Bronchial epithelial cell (primary cell): ENCODE measurements at places on chromosomes 16 and 17. TPM values are rescaled to one million over a fixed set of nuclear protein-coding genes. Genes with fewer than 3 reads are reported as not detected.
A peak's percentile ranks its signal among the peaks of the same experiment; 100 is the strongest.

HSDL1 gene
- total RNA-seq: 25.9 and 36.3 TPM in 2 replicates

GNGT2 gene
- total RNA-seq: not detected in 2 replicates

FBXL16 gene
- total RNA-seq: 0.53 and 0.64 TPM in 2 replicates

KRT27 gene
- total RNA-seq: not detected in 2 replicates

DNA sequence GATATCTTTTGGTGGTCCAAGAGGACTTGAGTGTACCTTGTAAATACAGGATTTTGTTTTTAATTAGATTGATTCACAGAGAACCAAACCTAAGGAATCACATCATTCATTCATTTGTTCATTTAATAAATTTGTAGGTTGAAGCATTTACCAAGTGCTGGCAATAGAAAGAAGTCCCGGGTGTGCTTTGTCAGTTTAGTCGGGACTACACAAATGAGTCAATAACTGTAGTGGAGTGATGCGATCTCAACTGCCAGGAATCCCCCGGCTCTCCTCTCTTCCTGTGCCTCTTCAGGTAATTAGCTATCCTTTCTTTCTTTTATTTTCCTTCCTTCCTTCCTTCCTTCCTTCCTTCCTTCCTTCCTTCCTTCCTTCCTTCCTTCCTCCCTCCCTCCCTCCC lies 1.4 kb upstream of the WWOX start:
- no peak for DNase-seq

- peak; percentile 49 for DNase-seq
Measured at GRCh38 chr16:15427648-15428239, 6.6 kb upstream of the BMERB1 start.

GRCh38 chr17:55757659-55758058 lies 6.8 kb downstream of the PCTP start:
- no peak for DNase-seq

- DNase-seq: no peak
Measured at GRCh38 chr16:61014869-61015268, 1021.4 kb downstream of the CDH8 start.

DNA sequence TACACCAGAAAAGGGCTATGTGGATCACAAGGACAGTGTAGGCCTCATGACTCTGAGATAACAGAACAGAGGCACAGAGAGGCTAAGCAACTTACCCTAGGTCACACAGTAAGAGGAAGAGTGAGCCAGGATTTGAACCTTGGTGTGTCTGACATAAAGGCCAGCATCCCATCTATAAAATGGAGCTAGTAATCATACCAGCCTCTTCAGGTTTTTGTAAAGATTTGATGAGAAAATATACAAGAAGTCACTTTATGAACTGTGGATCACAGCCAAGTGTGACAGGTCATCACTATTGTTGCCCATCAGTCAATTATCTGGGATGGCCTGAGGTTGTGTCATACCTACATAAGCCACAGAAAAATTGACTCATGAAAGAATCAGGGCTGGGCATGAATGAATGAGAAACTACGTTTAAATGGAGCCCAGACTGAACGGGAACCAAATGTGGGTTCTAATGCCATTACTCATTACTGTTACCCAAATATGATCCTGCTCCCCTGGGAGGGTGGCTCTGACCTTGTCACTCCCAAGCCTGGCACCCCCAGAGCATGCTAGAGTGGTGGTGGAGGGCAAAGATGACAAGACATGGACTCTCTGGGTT lies 21.0 kb downstream of the FBXO39 start:
- DNase-seq: peak; percentile 96

DNA sequence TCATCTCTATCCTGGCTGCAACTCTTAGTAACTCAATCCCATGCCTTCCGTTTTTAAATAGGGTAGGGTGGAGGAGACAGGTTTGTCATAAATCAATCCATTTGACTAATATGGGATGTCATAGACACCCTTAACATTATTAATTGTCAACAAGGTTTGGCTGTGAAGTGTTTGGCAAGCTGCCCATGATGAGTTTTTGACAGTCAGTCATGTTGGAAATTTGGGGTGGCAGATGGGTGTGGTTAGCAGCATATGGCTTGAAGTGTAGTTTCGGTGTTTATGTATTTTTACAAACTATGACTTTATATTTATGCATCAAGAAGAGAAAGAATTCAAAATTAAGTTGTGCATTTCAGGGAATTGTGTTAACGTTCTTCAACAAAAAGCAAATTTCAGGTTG lies 221.8 kb upstream of the CDH5 start:
- DNase-seq: no peak

DNA sequence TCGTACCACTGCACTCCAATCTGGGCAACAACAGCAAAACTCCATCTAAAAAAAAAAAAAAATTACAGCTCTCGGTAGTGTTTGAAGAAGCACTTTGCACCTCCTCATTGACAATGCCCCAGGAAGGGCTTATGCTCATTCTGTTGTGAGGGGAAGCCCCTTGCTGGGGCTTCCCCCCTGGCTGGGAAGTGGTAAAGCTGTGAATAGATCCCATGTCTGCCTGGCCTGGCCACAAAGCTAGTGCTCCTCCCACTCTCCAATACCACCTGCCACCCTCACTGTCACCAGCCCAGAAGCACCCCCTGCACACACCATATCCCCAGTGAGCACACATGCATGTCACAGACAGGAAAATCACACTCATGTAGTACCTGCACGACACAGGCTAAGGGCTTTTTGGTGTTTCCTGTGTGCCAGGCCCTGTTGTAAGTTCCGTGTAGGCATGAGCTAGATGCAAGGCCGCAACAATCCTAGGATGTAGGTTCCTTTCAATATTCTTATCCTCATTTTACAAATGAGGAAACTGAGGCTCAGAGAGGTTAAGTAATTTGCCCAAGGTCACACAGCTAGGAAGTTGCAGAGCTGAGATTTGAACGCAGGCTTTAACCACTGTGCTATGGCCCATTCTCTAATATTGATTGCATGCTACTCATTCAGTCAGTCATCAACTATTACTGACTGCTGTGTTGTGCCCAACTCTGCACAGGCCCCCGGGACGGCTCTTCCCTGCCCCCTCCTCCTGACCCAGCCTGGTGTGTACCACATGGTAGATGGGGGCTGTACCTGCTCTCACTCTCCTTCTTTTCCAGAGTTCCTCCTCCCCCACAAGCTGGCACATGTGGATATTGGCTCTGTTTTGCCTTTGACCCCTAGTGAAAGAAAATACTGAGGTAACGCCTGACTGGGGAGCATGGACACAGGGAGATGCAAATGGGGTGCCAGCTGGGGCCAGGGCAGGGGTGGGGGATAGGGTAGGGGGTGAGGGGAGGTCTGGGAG lies 11.9 kb upstream of the COL1A1 start:
- no peak for DNase-seq

- no peak for DNase-seq
Measured at GRCh38 chr16:28496844-28497243, 2.4 kb downstream of the APOBR start.

- no peak for DNase-seq
Measured at GRCh38 chr16:69465881-69466280, 41.5 kb downstream of the CYB5B start.

DNA sequence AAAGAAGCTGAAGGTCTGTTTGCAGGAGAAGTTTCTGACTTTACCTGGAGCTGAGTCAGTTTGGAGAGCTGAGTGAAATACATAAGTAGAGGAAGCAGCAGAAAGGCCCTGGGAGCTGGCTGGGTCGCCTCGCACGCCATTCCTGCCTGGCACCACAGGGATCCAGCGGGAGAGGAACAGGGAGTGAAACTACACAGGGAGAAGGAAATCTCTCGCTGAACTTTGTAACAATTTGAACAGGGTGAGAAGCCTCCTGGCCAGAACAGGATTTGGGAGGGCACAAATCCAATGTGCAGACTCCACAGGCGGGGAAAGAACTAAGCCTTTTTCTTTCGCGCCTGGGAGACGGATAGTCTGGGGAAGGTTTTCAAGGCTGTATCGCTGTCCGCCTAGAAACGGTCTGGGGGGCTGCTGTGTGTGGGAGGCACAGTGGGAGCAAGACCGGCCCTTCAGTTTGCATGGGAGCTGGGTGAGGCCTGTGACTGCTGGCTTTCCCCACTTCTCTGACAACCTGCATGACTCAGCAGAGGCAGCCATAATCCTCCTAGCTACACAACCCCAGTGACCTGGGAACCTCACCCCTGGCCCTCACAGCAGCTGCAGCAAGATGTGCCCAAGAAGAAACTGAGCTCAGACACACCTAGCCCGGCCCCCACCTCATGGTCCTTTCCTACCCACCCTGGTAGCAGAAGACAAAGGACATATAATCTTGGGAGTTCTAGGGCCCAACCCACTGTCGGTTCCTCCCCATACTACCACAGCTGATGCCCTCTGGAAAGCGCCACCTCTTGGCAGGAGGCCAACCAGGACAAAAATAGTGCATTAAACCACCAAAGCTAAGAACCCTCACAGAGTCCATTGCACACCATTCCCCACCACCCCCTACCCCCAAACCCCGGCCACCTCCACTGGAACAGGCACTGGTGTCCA lies 778.6 kb downstream of the KCNJ2 start:
- no peak for DNase-seq

GRCh38 chr17:74041869-74042640 lies 161.4 kb upstream of the RPL38 start:
- no peak for DNase-seq

- DNase-seq: no peak
Measured at GRCh38 chr16:79318143-79318899, 282.2 kb downstream of the MAF start.

DNA sequence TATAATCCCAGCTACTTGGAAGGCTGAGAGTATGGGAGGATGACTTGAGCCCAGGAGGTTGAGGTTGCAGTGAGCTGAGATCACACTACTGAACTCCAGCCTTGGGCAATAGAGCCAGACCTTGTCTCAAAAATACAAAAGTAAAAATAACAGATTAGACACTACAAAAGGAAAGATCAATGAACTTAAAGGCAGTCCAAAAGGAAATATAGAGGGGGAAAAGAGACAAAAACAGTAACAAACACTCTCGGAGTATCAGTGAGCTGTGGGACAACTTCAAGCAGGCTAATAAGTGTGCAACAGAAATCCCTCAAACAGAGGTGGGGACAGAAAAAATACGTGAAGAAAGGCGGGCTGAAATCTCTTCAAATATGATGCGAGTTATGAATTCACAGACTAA lies 58.8 kb downstream of the CPPED1 start:
- no peak for DNase-seq

DNA sequence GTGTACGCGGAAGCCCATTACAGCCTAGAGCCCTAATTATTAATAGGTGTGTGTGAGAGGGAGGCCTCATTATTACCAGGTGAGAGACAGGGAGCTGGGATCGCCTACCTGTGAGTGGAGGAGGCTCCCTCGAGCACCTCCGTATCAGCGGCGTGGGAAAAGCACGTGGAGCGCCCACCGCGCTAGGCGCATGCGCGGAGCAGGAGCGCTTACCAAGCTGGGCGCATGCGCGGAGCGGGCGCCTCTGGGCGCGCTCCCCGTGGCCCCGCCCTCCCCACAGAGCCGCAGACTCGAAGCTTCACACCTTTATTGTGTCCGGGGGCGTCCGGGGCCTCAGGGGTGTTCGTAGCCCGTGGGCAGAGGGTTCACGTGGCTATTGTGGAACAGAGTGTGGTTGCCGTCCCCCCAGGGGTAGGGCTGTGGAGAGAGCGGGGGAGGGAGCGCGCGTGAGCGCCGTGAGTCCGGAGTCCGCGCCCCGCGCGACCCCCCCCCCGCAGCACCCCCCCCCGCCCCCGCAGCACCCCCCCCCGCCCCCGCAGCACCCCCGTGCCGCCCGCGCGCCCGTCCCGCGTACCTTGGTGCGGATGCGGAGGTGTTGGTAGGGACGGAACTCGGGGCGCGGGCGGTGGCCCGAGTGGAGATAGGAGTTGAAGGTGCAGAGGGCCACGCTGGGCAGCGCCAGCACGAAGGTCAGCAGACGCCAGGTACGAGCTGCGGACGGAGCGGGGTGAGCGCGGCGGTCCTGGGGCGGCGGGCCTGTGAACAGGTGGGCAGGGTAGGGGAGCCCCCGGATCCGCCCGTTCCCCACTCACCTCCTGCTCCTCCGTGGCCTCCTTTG lies 500 bp downstream of the COX6A2 start:
- DNase-seq: no peak
